ENCODE measurements at places on chromosomes 3 and 15.

DNA sequence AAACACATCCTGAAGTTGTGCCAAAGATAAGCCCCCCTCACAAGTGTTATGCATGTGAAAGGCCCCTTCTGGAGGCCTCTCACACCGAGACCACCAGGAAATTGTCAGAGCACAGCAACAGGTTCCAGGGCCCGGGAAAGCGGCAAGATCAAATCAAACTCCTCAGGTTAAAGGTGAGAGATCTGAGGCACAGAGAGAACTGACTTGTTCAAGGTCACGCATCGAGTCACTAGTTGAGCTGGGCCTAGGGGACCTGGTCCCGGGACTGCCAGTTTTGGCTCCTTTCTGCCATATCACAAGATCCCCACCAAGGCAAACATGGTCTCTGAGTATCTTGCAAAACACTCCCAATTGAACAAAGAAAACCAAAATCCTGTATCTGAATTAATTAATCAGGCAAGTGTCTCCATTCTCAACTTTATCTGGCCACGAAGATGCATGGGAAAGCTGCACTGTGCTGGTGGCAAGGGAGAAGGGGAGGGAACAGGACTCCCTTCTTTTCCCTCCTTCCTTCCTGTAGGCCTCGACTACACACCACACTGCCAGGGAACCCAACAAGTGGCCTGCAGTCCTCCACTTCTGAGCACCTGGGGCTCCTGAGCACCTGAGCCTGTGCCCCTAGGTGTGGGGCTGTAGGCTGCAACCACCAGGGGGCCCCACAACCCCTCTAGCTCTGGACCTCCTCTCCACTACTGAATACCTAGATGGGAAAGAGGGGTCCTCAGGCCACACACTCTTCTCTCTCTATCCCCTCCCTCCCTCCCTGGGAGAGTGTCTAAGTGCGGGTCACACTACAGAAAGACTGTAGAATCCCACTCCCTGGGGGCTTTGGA lies 37.3 kb downstream of the ANP32A start:
- no peak for DNase-seq

DNA sequence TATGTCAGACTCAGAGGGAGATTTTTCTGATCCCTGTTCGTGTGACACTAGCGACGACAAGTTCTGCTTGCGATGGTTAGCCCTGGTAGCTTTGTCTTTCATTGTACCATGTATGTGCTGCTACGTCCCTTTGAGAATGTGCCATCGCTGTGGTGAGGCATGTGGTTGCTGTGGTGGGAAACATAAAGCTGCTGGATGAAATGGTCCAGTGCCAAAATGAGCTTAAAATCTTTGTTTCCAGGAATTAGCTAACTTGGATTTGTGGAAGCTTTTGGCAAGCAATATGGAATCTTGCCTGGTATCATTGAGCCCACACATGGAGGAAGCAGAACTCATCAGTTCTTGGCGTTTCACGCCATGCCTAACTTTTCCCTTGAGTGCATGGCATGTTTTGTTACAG lies 98.8 kb downstream of the SPRED1 start:
- no peak for DNase-seq

DNA sequence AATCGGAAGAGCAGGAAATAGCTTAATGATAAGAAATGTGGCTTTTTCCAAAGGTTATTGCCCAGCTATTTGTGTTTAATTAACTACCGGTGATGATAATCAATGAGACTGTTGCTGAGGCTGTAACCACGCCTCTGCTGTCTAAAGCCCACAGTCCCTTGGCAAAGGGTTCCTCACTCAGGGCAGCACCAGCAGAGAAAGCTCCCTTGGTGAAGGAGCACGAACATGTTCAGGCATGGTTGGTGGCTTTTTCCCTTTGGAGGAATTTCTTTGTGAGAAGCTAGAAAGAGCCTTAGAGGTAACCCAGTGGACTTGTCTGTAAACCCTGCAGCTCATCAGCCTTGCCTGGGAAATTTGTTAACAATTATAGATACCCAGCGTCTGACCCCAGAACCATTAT lies 7.5 kb upstream of the ST6GAL1 start:
- no peak for DNase-seq

GRCh38 chr15:79017953-79018352 lies 72.6 kb downstream of the RASGRF1 start:
- DNase-seq = no peak

DNA sequence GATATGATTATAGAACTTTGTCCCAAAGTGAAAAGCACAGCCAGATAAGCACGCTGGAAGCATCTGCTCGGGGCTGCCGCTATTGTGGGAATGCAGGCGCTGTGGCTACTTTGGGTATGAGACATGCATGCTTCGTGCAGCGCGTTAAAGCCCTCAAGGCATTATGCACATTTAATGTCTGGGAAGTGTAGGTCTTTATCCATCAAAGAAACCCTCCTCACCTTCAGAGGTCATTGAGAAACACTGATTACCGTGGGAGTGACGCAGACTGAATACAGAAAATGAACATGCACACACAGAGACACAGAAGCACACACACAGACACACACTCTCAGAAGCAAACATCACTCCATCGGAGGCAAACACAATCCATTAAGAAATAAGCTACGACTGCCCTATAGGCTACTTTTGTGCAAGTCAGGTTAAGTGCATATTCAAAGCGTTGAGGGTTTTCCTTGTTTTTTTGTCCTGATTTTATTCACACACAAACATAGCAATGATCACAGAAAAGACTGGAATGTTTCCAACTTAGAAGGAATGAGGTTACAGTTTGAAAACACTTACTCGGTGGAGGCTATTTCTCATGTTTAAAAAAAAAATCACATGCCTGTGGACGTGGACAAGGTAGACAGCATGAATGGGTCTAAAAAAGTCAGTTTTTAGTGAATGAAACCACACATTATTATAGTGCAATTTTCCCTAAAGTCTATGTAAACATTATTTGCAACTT lies 68.5 kb downstream of the PLCH1 start:
- DNase-seq = no peak

Measured in stimulated activated CD8-positive, alpha-beta memory T cell treated with anti-CD3 and anti-CD28 coated beads, Interleukin-15, amount 100 ng/mL, for 24 hours (primary cell).